Dermis microvascular lymphatic vessel endothelial cell (primary cell): ENCODE measurements at places on chromosomes 6 and 20.

GRCh38 chr20:13034115-13034514, 25.3 kb downstream of the SPTLC3 start:
- no peak for DNase-seq

DNA sequence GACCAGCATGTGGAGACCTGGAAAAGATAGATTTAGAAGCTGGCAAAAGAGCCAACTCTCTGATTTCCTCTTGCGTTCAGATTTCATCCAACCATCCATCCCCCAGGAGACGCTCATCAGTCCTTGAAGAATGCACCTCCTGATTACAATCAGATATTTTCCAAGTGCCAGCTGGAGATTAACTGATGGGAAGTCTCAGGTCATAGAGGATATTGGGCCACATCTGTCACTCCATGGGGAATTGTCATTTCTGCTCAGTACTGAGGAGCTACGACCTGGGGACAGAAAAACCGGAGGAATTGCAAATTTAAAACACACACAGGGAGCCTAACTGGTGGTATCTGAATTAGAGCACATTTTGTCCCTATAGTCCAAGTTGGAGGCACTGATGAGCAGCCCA, 496.2 kb upstream of the SULF2 start:
- no peak for DNase-seq

GRCh38 chr20:2208897-2209296, 86.9 kb upstream of the TGM3 start:
- no peak for DNase-seq

- peak; percentile 22 for DNase-seq
Observed at GRCh38 chr20:20083807-20084206, 31.5 kb downstream of the CFAP61 start.

DNA sequence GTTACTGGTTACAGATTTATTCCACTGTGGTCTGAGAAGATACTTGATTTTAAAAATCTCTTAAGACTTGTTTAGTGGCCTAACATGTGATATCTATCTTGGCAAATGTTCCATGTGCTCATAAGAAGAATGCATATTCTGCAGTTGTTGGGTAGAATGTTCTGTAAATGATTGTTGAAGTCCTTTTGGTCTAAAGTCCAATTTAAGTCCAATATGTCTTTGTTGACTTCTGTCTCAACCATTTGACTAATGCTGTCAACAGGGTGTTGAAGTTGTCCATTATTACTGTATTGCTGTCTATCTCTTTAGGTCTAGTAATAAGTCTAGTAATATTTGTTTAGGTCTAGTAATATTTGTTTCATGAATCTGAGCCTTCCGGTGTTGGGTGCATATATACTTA, 387.8 kb upstream of the RUNX2 start:
- no peak for DNase-seq

DNA sequence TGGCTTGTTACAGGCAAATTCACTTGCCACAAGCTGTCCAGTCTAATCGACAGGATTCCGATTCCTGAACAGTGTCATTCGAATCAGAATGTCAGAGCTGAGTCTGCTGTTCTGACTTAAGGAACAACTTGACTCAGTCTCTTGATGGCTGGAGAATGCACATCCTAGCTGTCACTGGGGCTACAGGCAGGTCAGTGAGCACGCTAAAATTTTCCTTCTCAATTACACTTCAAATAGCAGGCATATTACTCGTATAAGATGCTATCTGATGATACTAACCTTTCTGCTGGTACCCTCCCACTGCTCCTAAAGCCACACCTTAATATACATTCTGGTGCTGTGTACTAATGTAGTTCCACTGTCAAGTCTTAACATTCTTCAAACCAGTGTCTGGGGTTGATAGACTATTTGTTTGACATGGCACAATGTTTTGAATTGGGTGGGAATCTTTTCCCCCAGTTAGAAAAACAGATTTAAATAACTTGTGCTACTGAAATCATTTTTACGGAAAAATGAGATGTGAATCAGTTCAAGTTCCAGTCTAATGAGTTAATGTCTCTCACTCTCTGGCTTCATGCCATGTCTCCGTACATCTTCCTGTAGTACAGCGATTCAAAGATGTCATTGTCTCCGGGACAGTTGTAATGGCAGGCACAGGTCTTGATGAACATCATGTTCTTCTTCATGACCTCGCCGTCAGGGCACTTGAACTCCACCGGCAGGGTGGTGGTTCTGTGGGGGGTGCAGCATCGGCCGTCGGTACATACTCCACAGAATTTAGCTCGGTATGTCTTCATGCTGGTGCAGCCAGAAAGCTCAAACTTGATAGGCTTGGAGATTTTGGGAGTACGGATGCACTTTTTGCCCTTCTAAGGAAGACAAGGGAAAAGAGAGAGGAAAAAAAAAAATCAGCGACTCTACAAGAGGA, 2.2 kb downstream of the CCN2 start:
- DNase-seq = no peak

GRCh38 chr20:51815383-51816076, 13.2 kb upstream of the SALL4 start:
- DNase-seq = no peak

- peak; percentile 56 for DNase-seq
Observed at GRCh38 chr6:137259349-137259748, 40.2 kb upstream of the IFNGR1 start.

- DNase-seq = no peak
Observed at GRCh38 chr6:157921685-157922367, 59.8 kb upstream of the SYNJ2 start.

GRCh38 chr6:49430187-49430586, 32.9 kb downstream of the MMUT start:
- no peak for DNase-seq

DNA sequence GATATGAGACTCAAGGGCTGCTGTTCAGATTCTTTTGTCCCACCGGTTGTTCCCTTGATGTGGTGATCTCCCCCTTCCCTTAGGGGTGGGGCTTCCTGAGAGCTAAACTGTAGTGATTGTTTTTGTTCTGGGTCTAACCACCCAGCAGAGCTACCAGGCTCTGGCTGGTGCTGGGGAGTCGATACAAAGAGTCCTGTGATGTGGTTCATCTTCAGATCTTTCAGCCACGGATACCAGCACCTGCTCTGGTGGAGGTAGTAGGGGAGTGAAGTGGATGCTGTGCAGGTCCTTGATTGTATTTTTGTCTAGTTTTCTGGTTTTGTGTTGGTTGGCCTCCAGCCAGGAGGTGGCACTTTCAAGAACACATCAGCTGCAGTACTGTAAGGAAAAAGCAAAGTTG, 801.6 kb downstream of the EPHA7 start:
- DNase-seq = no peak

DNA sequence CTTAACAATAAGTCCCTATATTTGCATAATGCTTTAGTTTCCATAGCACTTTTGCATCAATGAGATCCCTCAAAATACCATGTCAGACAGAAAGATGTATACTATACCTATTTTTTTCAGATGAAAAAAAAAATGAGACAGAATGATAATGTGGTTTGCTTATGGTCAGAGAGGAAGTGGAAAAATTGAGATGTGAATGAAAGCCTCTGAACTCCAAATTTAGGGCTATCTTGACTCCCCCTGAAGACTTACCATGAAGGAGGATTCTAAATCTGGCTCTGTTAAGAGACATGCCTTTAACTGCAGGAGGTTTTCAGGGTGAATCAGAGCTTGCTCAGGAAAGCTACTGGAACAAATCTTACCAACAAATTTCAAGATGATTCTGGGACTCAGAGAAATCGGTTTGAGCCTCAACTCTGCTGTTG, 176.2 kb downstream of the ISM1 start:
- DNase-seq = no peak

GRCh38 chr6:43143235-43144128, 27.6 kb upstream of the SRF start:
- peak; percentile 74 for DNase-seq

DNA sequence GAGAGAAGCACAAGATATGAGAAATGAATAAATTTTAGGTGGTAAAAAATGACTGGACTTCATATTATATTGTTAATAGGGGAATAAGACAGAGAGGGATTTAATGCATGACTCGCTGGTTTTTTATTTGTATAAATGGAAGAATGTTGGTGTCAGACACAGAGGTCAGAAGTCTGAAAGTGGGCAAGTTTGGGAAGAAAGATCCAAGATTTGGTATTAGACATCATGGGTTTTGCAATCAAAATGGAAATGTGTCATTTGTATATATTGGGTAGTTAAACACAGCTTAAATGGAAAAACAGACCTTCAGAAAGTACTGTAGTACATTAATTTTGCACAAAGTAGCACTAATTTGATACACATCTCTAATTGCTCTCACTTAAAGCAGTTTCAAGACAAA, 96.2 kb downstream of the EYA4 start:
- no peak for DNase-seq

- no peak for DNase-seq
Observed at GRCh38 chr20:1364106-1364505, 28.7 kb downstream of the FKBP1A start.

DNA sequence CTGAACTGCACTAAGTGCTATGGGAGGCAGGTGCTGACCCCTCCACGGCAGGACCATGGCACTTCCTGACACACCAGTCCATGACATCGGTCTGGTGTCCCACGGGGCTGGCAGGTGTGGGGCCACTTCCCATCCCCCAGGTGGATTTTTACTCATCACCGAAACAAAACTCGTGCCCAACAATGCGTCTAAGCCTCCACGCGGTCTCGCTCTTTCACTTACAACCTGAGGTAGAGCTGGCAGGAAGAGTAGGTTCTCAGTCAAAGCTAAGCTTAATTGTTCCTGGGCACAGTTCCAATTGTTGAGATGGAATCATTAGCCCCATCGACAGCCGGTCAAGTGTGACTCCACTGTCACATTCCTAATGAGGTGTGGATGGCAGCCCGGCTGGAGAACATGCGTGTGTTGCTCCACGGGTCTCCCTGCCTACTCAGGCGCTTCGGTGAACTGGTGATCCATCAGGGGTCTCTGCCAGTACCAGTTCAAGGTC, 125.7 kb downstream of the SLC23A2 start:
- no peak for DNase-seq

- DNase-seq = no peak
Observed at GRCh38 chr6:7150381-7151064, 42.8 kb downstream of the RREB1 start.

GRCh38 chr6:76532647-76533046, 460.2 kb upstream of the IMPG1 start:
- no peak for DNase-seq

DNA sequence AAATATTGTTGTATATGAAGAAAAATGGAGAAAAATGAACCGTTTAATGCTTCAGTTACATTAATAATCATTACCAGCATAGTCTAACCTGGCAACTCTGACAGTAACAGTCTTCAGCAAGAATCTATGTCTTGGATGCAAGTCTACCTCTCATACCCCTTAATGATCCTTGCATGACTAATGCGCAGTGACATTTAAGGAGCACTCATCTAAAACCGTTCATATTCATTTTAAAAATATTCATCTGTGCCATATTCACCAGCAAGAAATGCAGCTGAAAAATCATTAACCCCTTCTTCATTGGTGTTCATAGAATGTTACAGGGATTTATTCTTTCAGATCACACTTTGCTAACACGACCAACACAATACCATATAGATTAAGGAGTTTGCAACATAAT, 227.2 kb upstream of the ASCC3 start:
- no peak for DNase-seq

DNA sequence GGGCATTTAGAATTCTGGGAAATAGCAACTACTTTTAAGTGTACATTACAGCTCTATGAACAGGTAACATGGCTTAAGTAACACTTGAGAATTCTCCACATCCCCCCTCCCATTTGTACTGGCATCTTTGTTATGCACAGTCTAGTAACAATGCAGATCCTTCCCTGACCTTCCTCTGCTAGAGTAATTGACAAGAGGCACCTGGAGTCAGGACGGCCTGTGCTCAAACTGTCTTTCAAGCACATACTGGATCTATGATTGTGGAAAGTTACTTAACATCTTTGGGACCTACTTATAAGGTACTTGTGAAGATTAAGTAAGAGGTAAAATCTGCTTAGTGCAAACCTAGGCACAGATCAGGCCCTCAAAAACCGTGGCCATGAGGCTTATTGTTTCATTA, 21.9 kb upstream of the GSTA3 start:
- no peak for DNase-seq

- no peak for DNase-seq
Observed at GRCh38 chr6:6164367-6164766, 156.1 kb downstream of the F13A1 start.

GRCh38 chr20:31719644-31720485, 2.8 kb downstream of the BCL2L1 start:
- DNase-seq = no peak

DNA sequence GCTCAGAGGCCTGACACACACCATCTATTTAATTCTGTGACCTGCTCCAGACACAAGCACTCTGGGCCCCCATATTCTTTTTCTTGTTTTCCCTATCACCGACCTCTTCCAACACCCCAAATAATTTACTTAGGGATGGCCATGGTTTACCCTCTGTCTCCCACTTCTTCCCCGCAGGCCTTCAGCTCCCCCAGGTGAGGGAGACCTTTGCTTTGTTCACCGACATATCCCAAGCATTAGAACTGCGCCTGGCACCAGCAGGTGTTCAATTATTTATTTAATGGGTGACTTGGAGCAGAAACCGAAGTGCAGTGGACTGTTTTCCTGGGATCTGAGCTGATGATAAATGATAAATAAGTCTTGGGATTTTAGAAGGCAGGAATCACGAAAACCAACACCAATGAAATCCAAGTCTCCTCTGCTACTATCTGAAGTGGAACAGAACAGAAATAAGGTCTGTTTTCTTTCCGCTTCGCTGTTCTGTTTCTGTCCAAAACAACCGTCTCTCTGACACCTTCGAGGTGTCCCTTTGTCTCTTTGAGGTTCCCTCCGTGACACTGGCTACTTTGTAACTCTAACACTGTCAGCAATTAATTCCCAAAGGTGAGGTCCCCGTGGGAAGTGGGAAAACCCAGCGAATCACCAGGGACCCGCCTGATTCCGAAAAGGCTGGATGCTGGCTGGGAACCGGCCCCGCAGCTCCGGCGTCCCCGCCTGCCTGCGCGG, 1.1 kb upstream of the RIN2 start:
- DNase-seq = no peak
